ENCODE measurements at places on chromosomes 16 and 17.

DNA sequence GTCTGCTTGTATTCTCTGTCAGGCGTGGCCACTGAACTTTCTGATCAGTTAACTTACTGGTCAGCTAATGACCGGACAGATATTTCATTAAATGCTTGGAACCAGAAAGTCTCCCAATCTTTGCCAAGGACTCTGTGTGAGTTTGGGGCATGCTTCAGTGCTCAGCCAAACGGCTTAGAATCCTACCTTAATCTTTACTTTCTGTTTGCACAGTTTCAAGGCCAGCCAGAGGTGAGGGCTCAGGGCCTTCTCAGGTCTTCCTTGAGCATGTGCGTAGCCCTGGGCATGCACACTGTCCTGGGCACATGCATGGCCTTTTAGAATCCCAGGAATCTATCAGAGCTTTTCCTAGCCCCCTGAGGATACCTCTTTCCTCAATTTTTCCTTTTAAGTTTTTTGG lies 230.1 kb downstream of the RAB11FIP4 start:
- DNase-seq, result no peak

DNA sequence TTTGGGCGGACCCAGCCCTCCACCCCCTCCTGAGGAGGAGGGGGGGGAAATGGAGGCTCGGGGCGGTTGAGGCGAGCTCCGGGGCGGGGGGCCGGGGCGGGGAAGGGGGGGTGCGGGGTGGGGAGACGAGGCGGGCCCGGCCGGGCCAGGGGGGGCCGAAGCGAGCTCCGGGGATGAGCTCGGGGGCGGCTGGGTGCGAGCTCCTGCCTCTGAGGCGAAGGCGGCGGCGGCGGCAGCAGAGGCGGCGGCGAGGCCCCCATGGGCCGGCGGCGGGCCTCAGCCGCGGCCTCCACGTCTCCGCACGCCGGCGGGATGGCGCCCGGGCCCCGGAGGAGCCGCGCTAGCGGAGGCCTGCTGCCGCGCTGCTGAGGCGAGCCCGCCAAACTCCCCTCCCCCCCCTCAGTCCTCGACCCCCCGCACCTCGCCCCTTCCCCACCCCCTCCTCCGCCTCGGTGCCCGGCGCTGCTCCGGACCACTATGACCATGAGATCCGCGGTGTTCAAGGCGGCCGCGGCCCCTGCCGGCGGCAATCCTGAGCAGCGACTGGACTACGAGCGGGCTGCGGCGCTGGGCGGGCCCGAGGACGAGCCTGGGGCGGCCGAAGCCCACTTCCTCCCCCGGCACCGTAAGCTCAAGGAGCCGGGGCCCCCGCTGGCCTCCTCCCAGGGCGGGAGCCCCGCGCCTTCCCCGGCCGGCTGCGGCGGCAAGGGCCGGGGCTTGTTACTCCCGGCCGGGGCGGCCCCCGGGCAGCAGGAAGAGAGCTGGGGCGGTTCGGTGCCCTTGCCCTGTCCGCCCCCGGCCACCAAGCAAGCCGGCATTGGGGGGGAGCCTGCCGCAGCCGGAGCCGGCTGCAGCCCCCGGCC lies 596 bp downstream of the MSL1 start:
- no peak for DNase-seq

GRCh38 chr17:6831661-6832263 lies at the start of gene TEKT1:
Gene TEKT1, minus strand, starts transcription at chr17:6831729. Its CDS starts 1,353 bp downstream, at chr17:6830376.
- peak; percentile 86 for DNase-seq

DNA sequence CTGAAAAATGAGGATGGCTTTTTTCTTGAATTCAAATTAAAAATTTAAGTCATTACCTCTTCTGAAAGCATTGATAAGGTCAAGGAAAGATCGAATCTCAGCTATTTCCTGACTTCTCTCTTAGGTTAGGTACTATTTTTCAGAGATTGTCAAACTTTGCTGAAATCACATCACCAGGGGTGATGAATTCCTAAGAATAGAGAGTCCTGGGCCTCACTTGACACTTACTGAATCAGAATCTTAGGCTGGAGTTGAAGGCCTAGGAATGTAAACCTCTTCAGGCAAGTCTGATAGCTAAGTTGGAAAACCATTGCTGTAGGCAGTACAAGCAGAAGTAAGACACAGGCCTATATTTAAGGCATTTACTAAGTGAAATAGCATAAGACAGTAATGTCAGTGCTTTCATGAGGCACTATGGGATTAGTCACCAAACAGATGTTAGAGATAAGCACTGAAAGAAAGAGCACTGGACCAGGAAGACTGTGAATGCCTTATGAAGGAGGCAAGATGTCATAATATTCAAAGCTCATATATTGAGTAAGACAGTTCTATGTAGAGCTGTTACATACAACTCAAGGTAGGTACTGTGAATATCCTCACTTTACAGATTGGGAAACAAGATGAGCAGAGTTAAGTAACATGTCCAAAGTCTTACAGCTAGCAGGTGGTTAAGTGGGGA lies 21.5 kb downstream of the DCAF7 start:
- DNase-seq, result no peak

DNA sequence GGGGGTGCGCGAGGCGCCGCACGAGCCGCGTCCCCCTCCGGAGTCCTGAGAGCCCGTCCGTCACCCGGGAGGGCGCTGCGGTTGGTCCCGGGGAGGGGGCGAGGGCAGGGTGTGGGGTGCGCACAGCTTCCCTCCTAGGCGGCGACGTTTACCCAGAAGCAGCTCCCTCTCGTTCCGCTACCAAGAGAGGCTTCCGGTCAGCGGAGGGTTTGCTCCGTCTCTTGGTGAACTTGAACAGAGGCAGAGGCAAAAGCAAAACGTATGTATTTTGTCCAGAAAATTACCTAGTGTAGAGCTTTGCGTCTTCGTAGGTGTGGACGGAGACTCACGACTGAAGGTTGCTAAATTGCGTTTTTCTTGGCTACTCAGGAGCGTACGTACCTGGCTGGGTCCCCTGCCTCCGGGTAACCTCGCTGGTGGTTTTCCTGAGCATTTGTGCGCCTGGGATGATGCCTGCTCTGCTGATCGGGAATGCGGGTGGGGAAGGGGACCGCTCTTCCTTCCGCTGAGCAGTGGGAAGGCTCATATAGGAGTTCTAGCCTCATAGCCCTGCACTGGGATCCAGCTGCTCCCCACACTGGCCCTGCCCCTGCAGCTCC lies 833 bp downstream of the WSCD1 start:
- DNase-seq, result no peak

DNA sequence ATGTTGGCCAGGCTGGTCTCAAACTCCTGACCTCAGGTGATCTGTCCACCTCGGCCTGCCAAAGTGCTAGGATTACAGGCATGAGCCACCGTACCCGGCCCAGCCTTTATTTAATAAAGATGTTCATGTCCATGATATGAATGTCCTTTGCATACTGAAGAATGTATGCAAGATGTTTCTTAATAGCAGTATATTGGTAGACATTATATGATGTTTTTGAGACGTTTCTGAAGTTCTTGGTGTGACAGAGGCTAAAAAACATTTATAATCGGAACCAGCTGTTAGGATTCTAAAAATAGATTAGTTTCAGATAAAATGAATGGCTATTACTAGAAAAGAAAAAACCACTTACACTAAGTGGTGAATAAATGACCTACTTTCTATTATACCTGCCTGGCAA lies 11.8 kb downstream of the PDZD9 start:
- DNase-seq, result no peak

GRCh38 chr16:5642436-5642835 lies 544.8 kb upstream of the EEF2KMT start:
- DNase-seq, result no peak

GRCh38 chr17:21288571-21289017 lies 4.1 kb downstream of the MAP2K3 start:
- peak; percentile 31 for DNase-seq

- no peak for DNase-seq
Measured at GRCh38 chr17:75828741-75829140, 15.5 kb downstream of the UNC13D start.

GRCh38 chr16:81469710-81470535 lies 25.3 kb downstream of the CMIP start:
- DNase-seq, result peak; percentile 33
